ENCODE measurements at places on chromosomes 11 and 22. TPM values are rescaled to one million over a fixed set of nuclear protein-coding genes. Genes with fewer than 3 reads are reported as not detected.

- DNase-seq: no peak
- no peak overlapping the region for H3K27ac ChIP-seq
- H3K27me3 ChIP-seq: no peaks in the 10 kb centered on the region
- peaks cover 1% of the 10 kb centered on the region for H3K4me1 ChIP-seq
- H3K4me3 ChIP-seq: no peak overlapping the region
These were observed 101.8 kb downstream of the BCR start for GRCh38 chr22:23282089-23282501.

SLC37A2 gene
- total RNA-seq: 1.3 TPM

- no peaks in the 10 kb centered on the region for H3K27me3 ChIP-seq
- no peak for DNase-seq
- no peak overlapping the region for H3K4me3 ChIP-seq
- no peaks in the 10 kb centered on the region for H3K36me3 ChIP-seq
These were observed 15.0 kb downstream of the OR8A1 start for GRCh38 chr11:124584681-124585372.

GRCh38 chr11:120744016-120744994 is 232.8 kb downstream of the GRIK4 start:
- no peaks in the 10 kb centered on the region for H3K36me3 ChIP-seq
- DNase-seq: no peak
- no peak overlapping the region for H3K27ac ChIP-seq

- H3K27me3 ChIP-seq: no peaks in the 10 kb centered on the region
- H3K4me3 ChIP-seq: no peak overlapping the region
- DNase-seq: no peak
- no peaks in the 10 kb centered on the region for H3K36me3 ChIP-seq
- no peaks in the 10 kb centered on the region for H3K4me1 ChIP-seq
These were observed 81.6 kb upstream of the SEPTIN5 start for GRCh38 chr22:19632668-19633148.

DNA sequence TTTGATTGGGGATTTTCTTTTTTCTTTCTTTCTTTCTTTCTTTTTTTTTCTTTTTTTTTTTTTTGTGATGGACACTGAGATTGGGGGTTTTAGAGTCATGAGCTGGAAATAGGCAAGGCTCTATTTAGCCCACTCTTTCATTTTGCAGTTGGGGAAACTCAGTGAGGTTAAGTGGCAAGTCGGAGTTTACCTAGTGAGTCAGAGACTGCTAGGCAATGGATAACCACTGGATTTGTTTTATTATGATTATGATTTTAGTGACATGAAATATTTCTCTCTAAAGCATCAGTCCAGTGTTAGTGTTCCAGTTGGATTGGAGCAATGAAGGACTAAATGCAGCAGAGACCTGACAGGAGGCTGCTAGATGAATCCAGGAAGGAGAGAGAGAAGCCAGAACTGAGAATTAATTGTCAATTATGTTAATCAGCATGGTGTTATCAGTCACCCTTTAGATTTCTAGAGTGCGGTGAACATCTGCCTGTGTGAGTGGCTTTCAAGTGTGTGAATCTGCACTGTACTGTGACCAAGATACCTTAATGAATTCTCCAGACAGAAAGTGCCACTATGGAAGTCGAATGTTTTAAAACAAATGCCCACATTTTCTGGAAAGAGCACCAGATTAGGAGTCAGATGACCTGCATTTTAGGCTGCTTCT is 10.9 kb downstream of the BMAL1 start:
- no peaks in the 10 kb centered on the region for H3K27me3 ChIP-seq
- no peak for DNase-seq
- H3K36me3 ChIP-seq: no peaks in the 10 kb centered on the region
- H3K4me1 ChIP-seq: peaks cover 4% of the 10 kb centered on the region
- no peak overlapping the region for H3K4me3 ChIP-seq
- H3K27ac ChIP-seq: no peak overlapping the region

SHANK2 gene
- total RNA-seq: 2.8 TPM

PKDREJ gene
- under 0.01 TPM for total RNA-seq

- H3K27ac ChIP-seq: no peak overlapping the region
- no peak for DNase-seq
- H3K27me3 ChIP-seq: no peaks in the 10 kb centered on the region
These were observed 28.2 kb downstream of the DKK3 start for GRCh38 chr11:11980200-11980599.

DNA sequence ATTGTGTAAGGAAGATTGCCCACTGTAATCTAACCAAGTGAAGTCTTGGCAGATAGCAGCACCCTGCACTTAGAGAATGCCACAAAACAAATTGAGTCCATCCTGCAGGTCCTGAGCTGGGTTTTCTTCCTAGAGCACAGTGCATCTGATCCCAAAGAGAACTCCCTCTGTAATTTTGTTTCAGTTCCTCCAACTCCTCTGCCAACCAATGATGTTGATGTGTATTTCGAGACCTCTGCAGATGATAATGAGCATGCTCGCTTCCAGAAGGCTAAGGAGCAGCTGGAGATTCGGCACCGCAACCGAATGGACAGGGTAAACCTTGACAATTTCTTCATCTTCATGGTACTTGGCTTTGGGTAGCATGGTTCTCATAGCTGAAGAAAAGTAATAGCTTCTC is 33.1 kb upstream of the ST14 start:
- no peaks in the 10 kb centered on the region for H3K36me3 ChIP-seq
- H3K4me1 ChIP-seq: no peaks in the 10 kb centered on the region
- no peak for DNase-seq
- no peak overlapping the region for H3K4me3 ChIP-seq
- no peak overlapping the region for H3K27ac ChIP-seq

GRCh38 chr11:35610631-35611030 is 7.6 kb upstream of the FJX1 start:
- H3K36me3 ChIP-seq: no peaks in the 10 kb centered on the region
- H3K4me1 ChIP-seq: no peaks in the 10 kb centered on the region
- DNase-seq: no peak
- H3K4me3 ChIP-seq: no peak overlapping the region

DNA sequence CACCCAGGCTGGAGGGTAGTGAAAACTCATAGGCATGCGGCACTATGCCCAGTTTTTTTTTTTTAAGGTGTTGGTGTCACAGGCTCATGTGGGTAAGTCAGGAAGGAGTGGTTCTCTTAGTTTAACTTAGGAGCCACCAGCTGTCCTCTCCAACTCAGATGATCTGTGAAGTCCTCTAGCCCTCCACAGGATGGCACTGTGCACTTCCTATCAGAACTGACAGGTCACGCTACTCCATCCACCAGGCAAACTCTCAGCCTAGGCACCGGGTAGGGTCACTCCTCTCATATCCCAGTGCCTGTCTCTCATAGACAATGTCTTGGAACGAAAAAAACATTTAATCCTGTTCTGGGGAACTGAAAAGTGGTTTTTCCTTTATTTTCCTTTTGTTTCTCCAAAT is 16.5 kb downstream of the NAP1L4 start:
- H3K4me3 ChIP-seq: no peak overlapping the region
- H3K27ac ChIP-seq: no peak overlapping the region
- DNase-seq: no peak

DNA sequence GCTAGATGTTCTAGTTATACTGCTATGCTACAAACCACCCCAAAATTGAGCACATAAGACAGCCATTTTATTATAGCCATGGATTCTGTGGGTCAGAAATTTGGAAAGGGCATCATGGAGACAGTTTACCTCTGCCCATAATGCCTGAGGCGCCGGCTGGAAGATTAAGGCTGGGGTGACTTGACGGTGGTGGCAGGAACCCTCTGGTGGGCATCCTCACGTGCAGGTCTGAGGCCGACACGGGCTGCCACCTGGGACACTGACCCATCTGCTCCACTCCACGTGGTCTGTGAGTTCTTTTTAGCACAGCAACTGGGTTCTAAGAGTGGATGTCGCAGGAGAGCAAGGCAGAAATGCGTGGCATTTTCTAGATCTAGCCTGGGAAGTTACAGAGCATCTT is 40.0 kb upstream of the PRDM11 start:
- H3K27ac ChIP-seq: no peak overlapping the region
- no peak for DNase-seq
- no peaks in the 10 kb centered on the region for H3K27me3 ChIP-seq
- H3K4me1 ChIP-seq: no peaks in the 10 kb centered on the region
- H3K4me3 ChIP-seq: no peak overlapping the region
- H3K36me3 ChIP-seq: no peaks in the 10 kb centered on the region

DNA sequence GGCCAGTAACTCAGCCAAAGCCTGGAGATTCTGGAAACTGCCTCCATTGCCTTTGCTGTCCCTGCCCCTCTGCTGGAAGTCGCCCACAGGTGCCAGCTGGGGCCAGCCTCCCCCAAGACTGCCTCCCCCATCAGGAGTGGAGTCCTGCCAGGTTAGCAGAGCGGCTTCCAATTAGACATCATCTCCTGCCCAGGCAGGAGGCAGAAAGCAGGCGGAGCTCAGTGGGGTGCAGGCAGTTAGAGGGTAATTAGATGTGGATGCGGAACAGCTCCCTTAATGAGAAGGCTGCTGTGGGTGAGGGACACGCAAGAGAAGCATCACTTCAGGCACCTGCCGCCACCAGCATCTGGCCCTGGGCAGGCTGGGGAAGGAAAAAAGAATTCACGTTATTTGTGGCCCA is 90.9 kb upstream of the TP53I11 start:
- no peaks in the 10 kb centered on the region for H3K36me3 ChIP-seq
- no peak overlapping the region for H3K27ac ChIP-seq
- no peak for DNase-seq
- no peak overlapping the region for H3K4me3 ChIP-seq
- no peaks in the 10 kb centered on the region for H3K27me3 ChIP-seq
- no peaks in the 10 kb centered on the region for H3K4me1 ChIP-seq

GRCh38 chr11:71336176-71336995 is 84.0 kb upstream of the SHANK2 start:
- H3K36me3 ChIP-seq: no peaks in the 10 kb centered on the region
- no peaks in the 10 kb centered on the region for H3K4me1 ChIP-seq
- no peak for DNase-seq
- no peak overlapping the region for H3K4me3 ChIP-seq
- no peaks in the 10 kb centered on the region for H3K27me3 ChIP-seq

- H3K4me1 ChIP-seq: peaks cover 17% of the 10 kb centered on the region
- H3K36me3 ChIP-seq: no peaks in the 10 kb centered on the region
- no peak overlapping the region for H3K4me3 ChIP-seq
- no peaks in the 10 kb centered on the region for H3K27me3 ChIP-seq
These were observed 2.0 kb upstream of the CASTOR1 start for GRCh38 chr22:30291058-30291892.

GRCh38 chr22:31295360-31295759 is 3.1 kb upstream of the PIK3IP1 start:
- no peaks in the 10 kb centered on the region for H3K27me3 ChIP-seq
- H3K36me3 ChIP-seq: no peaks in the 10 kb centered on the region
- no peak overlapping the region for H3K4me3 ChIP-seq
- no peak for DNase-seq
- peaks cover 4% of the 10 kb centered on the region for H3K4me1 ChIP-seq

ANKK1 gene
- 1.2 TPM for total RNA-seq

NLRP6 gene
- 0.15 TPM for total RNA-seq

HBB gene
- 187 TPM for total RNA-seq

HORMAD2 gene
- total RNA-seq: not detected

DNA sequence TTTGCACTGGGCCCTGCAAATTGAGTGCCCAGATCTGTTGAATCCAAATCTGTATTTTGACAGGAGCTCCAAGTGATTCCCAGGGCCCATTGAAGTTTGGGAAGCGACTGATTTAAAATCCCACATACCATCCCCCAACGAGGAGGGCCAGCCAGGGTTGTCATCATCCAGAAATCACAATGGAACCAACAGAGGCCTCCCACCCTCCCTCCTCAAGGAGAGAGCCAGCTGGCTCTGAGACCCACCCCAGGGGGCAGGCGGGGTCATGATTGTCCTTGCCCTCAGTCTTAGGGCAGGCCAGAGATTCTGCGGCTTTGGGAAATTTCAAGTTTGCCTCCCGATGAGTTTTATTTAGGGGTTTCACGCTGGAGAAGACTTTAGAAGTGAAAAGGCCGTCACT is 358.2 kb downstream of the MN1 start:
- H3K27me3 ChIP-seq: no peaks in the 10 kb centered on the region
- DNase-seq: no peak
- H3K4me1 ChIP-seq: peaks cover 5% of the 10 kb centered on the region
- H3K4me3 ChIP-seq: no peak overlapping the region
- no peak overlapping the region for H3K27ac ChIP-seq
- no peaks in the 10 kb centered on the region for H3K36me3 ChIP-seq

C11orf65 gene
- total RNA-seq: 1.2 TPM

HEPACAM gene
- total RNA-seq: not detected

PRSS23 gene
- total RNA-seq: 29.5 TPM

DNA sequence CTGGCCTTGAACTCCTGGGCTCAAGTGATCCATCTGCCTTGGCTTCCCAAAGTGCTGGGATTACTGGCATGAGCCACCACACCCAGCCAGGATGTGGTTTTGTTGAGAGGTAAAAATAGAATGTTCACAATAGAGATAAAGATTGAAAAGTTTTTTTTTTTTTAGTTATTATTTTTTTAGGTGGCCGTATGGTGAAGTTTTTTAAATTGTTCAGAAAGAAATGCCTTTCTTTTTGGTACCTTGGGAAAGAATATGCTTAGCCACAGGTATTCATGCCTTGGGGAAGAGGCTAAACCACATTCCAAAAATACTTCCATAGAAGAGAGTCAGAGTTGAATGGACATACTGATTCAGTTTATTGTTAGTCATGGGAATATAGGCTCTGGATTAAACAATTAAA is 143.4 kb downstream of the C11orf91 start:
- H3K4me3 ChIP-seq: no peak overlapping the region
- DNase-seq: no peak
- no peaks in the 10 kb centered on the region for H3K27me3 ChIP-seq
- H3K4me1 ChIP-seq: no peaks in the 10 kb centered on the region

DNA sequence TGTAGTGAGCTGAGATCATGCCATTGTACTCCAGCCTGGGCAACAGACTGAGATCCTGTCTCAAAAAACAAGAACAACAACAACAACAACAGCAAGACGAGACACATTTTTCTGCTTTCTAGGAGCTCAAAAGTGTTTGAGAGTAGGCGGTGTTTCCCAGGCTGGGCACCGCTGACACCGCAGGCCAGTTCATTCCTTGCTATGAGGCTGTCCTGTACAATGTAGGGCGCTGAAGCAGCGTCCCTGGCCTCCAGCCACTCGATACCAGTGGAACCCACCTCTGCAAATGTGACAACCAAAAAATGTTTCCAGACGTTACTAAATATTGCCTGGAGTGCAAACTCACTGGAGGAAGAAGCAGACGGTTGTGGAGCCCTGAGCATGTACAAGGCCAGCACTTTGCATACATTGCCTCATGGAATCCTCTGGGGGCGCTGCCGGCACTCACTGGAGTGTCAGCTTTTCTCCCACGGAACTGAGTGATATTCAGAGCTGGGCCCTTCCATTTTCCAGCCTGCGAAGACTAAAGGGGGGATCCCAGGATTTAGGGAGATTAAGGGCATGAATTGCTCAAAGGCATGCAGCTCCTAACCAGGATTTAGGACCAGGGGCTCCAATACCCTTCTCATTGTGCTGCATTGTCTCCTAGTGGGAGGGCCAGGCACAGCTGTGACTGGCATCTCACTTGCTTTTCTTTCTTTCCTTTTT is 5.8 kb upstream of the MIEF1 start:
- H3K4me1 ChIP-seq: peaks cover 3% of the 10 kb centered on the region
- no peak overlapping the region for H3K27ac ChIP-seq
- no peaks in the 10 kb centered on the region for H3K27me3 ChIP-seq
- no peak overlapping the region for H3K4me3 ChIP-seq

All from ovary (tissue), 10 donors.